Tibial nerve (tissue), 4 donors: ENCODE measurements at places on chromosomes 3 and 15. TPM values are rescaled to one million over a fixed set of nuclear protein-coding genes. Genes with fewer than 3 reads are reported as not detected.

DNA sequence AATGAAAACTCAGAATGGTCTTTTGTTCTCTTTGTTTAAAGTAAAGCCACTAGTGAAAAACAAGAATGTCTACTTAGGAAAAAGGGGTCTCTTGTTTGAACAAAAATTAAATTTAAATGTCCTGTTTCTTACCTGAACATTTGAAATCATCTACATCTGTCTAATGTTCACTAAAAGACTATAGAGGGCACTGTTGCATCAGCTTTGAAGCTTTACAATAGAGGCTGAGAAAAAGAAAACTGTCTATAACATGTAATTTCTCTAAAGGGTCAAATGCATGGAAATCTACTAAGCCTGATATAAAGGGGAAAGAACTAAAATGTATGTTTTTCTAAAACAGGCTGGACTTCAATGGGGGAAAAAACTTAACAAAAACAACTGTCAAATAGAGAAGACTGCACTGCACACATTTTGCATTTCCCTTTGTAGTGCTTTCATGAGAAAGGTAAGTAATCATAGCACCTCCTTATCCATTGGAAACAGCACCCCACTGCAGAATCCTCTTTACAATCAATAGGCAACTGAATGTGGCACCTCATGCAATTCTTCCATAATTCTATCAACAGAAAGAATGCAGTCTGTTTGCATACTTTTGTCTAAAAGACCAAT is 26.3 kb downstream of the DPH6 start:
- H3K27me3 ChIP-seq, result no peaks in the 10 kb centered on the region
- H3K36me3 ChIP-seq, result no peaks in the 10 kb centered on the region
- H3K27ac ChIP-seq, result no peak overlapping the region

GRCh38 chr3:45657853-45658252 is 31.3 kb upstream of the SACM1L start:
- H3K27ac ChIP-seq, result no peak overlapping the region
- DNase-seq, result no peak

- no peaks in the 10 kb centered on the region for H3K27me3 ChIP-seq
- H3K4me3 ChIP-seq, result no peak overlapping the region
- no peaks in the 10 kb centered on the region for H3K36me3 ChIP-seq
- no peak overlapping the region for H3K27ac ChIP-seq
Measured at GRCh38 chr15:99177679-99178078, 71.7 kb downstream of the TTC23 start.

DNA sequence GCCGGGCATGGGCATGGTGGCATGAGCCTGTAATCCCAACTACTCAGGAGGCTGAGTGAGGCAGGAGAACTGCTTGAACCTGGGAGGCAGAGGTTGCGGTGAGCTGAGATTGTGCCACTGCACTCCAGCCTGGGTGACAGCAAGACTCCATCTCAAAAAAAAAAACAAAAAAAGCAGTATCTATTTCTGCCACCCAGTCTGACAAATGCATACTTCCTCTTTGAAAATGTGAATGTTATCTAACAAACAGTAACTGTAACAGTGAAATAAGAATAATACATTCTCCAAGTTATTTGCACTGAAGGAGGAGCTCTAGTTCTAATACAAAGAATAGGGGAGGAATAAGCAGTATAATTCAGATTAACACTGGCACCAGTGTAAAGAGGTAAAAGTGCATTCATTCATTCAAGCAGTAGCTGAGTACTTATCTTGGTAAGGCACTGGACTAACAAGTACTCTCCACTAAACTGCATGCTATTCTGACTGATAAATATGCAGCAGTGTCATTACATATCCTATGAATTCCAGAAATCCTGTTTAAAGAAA is 12.9 kb downstream of the VPS13C start:
- DNase-seq, result no peak
- H3K27ac ChIP-seq, result no peak overlapping the region
- H3K27me3 ChIP-seq, result no peaks in the 10 kb centered on the region
- no peaks in the 10 kb centered on the region for H3K4me1 ChIP-seq

DNA sequence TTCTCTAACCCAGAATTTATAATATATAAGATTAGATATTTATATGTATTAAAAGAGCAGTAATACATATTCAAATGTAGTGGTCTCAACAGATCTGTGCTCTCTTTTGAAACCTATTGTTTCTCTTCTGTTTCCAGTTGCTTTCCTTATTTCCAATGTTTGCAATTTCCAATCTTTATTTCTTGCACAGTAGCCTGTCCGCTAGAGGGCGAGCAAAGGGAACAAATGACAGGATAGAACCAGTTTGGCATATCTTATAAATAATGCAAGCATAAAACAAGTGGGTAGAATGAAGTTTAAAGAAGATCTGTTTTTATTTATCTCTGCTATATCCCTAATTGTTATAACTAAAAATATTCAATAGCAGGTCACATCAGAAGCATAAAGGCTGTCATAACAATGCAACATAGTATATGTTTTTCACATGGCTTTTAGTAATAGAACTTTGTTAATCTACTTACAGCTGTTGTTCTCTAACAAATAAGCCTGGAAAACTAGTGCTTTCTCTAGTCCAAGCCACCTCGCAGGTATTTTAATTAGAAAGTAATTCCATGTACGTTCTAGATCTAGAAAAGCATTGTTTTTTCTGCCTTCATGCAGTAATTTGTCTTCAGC is 15.1 kb upstream of the TCAIM start:
- DNase-seq, result peak; percentile 97
- no peaks in the 10 kb centered on the region for H3K36me3 ChIP-seq
- H3K4me1 ChIP-seq, result no peaks in the 10 kb centered on the region

GRCh38 chr15:69656271-69657030 is 203.8 kb downstream of the RPLP1 start:
- no peaks in the 10 kb centered on the region for H3K4me1 ChIP-seq
- no peak overlapping the region for H3K4me3 ChIP-seq
- H3K27ac ChIP-seq, result no peak overlapping the region
- no peaks in the 10 kb centered on the region for H3K36me3 ChIP-seq

GRCh38 chr15:61063875-61064320 is 165.2 kb downstream of the RORA start:
- no peak overlapping the region for H3K4me3 ChIP-seq
- H3K4me1 ChIP-seq, result no peaks in the 10 kb centered on the region
- H3K27ac ChIP-seq, result no peak overlapping the region

- no peaks in the 10 kb centered on the region for H3K4me1 ChIP-seq
- no peaks in the 10 kb centered on the region for H3K27me3 ChIP-seq
- H3K27ac ChIP-seq, result no peak overlapping the region
- H3K4me3 ChIP-seq, result no peak overlapping the region
- H3K36me3 ChIP-seq, result no peaks in the 10 kb centered on the region
Measured at GRCh38 chr3:106719583-106719982, 657.7 kb upstream of the CCDC54 start.

DNA sequence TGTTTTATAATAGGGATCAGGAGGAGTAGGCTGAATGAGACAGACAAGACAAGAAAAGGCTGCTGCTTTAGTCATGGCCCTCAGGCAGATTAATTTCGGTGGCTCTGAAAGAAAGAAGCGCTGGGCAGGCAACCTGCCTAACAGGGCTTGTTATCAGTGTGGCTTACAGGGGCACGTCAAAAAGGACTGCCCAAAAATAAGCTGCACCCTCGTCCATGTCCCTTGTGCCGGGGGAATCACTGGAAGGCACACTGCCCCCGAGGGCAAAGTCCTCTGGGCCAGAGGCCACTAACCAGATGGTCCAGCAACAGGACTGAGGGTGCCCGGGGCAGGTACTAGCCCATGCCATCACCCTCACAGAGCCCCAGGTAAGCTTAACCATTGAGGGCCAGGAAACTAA is 188.5 kb downstream of the IGSF11 start:
- no peak overlapping the region for H3K4me3 ChIP-seq
- no peaks in the 10 kb centered on the region for H3K27me3 ChIP-seq
- no peaks in the 10 kb centered on the region for H3K4me1 ChIP-seq
- DNase-seq, result no peak
- no peaks in the 10 kb centered on the region for H3K36me3 ChIP-seq

DNA sequence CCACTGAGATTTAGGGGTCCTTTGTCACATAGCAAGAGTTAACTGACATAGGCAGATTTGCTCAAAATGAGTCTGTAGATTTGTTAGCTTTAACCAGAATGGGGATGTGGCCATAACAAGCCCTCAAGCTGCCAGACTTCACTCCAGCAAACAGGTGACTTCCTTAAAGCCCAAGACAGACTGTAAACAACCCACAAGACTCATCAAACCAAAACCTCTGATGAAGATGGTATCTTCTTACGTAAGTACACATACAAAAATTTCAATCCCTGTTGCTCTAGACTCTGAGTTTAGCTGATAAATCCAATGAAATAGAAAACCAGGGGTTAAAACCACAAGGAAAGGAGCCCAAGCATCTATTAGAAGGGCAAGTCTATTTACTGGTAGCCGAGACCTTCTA is 18.2 kb upstream of the ZBTB20 start:
- H3K36me3 ChIP-seq, result no peaks in the 10 kb centered on the region
- H3K4me3 ChIP-seq, result no peak overlapping the region
- no peak for DNase-seq
- H3K4me1 ChIP-seq, result no peaks in the 10 kb centered on the region
- H3K27me3 ChIP-seq, result no peaks in the 10 kb centered on the region

- H3K4me3 ChIP-seq, result no peak overlapping the region
- no peaks in the 10 kb centered on the region for H3K4me1 ChIP-seq
- DNase-seq, result no peak
- no peaks in the 10 kb centered on the region for H3K27me3 ChIP-seq
- H3K27ac ChIP-seq, result peak overlapping the region; percentile 58
- H3K36me3 ChIP-seq, result no peaks in the 10 kb centered on the region
Measured at GRCh38 chr3:111748132-111748531, 110.9 kb upstream of the PHLDB2 start.

- H3K4me1 ChIP-seq, result peaks cover 3% of the 10 kb centered on the region
- no peaks in the 10 kb centered on the region for H3K36me3 ChIP-seq
- DNase-seq, result no peak
- no peaks in the 10 kb centered on the region for H3K27me3 ChIP-seq
Measured at GRCh38 chr15:51353976-51354375, 12.5 kb downstream of the GLDN start.

DNA sequence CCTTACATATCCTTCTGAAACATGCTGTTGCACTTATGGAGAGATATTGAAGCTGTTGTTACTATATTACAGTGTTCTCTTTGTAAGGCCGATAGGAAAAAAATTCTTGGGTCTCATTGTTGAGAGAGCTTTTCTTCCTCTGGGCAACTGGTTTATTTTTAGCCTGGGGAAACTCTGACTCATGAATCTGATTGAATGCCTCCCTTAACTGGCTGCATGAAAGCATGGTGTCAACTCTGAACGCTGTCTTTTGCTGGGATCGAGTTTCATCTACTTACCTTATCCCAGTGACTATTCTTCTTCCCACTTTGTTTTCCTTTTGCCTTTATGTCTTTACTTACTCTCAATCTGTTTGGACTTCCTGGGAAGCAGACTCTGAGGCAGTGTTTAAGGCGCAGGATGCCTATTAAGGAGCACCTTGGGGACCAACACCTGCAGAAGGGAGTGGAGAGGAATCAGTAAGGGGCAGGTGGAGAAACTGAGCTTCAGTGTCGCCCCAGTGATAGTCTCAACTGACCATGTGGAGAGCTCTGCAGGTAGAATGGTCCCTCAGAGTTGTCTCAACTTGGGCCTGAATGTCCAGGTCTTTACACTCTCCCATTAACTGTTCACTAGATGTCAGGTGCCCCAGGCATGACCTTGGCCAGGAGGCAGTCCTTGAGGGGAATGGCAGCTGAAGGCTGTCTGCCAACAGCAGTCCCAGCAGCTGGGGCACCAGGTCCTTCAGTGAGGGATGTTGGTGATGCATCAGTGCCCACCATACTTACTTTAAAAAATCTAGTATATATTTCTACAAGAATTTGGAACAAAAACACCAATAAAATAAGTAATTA is 88.9 kb upstream of the CCNL1 start:
- no peak for DNase-seq
- H3K4me3 ChIP-seq, result no peak overlapping the region
- no peaks in the 10 kb centered on the region for H3K27me3 ChIP-seq
- H3K27ac ChIP-seq, result peak overlapping the region; percentile 59
- no peaks in the 10 kb centered on the region for H3K4me1 ChIP-seq

GRCh38 chr3:191246630-191247029 is 47.6 kb downstream of the OSTN start:
- H3K36me3 ChIP-seq, result no peaks in the 10 kb centered on the region
- no peak overlapping the region for H3K4me3 ChIP-seq
- H3K27ac ChIP-seq, result no peak overlapping the region
- no peak for DNase-seq

DNA sequence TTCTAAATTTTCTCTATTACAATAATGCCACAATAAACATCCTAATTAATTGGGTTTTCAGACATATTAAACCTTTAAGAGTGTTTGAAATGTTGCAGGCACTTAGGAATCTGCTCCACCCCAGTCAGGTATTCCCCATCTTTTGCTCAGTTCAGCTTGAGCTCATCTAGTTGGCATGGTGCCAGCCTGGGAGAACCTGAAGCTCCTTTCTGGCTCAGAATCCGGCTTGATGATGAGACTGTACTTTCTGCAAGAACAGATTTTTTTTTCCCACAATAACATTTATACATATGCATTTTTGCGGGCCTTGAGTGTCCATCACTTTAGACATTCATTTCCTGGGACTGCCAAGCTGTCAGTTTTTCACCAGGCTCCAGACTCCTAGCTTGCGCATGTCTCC is 7.7 kb upstream of the OXSR1 start:
- DNase-seq, result no peak
- no peak overlapping the region for H3K4me3 ChIP-seq
- H3K27me3 ChIP-seq, result no peaks in the 10 kb centered on the region
- no peaks in the 10 kb centered on the region for H3K36me3 ChIP-seq
- no peaks in the 10 kb centered on the region for H3K4me1 ChIP-seq

- H3K4me1 ChIP-seq, result peaks cover 63% of the 10 kb centered on the region
- DNase-seq, result no peak
- no peaks in the 10 kb centered on the region for H3K36me3 ChIP-seq
- no peak overlapping the region for H3K4me3 ChIP-seq
- H3K27me3 ChIP-seq, result no peaks in the 10 kb centered on the region
Measured at GRCh38 chr3:63933459-63933858, 21.3 kb upstream of the SCAANT1 start.

DNA sequence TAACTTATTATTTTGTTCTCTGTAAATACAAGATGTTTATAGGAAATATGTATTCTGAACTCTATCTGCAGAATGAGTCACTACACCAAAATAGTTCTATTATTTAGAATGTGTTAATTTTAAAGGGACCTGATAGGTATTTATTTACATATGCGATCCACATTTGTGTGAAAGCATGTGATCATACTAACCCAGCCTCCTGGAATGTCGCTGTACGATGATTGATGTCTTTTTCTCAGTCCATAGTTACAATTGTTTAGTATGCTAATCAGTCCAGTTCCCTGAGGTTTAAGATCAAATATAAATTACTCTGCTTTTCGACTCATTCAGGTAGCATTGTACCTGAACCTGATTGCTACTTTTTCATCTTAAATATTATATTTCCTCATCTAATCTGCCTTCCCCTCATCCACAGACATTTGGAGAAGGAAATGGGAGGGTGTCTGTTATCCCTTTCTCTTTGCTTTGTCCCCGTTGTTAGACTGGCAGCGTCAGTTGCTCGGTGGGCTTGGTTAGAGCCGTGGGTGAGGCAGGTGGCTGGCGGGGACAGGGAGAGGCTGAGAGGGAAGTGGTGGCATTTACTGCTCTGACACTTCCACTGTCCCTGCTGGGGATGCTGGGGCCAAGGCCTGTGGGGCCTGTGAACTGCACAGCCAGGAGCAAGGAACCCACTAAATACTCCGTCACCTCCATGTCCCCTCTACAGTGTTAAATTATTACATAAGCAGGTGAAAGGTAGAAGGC is 27.8 kb upstream of the NR2E3 start:
- H3K27me3 ChIP-seq, result no peaks in the 10 kb centered on the region
- H3K36me3 ChIP-seq, result no peaks in the 10 kb centered on the region
- H3K4me1 ChIP-seq, result peaks cover 8% of the 10 kb centered on the region
- no peak for DNase-seq

Gene GABRR3
- total RNA-seq, result not detected

Gene CAND2
- 17.3 TPM for total RNA-seq

Gene LNP1
- total RNA-seq, result 4.8 TPM

Gene SCN10A
- total RNA-seq, result not detected

Gene ITPKA
- not detected for total RNA-seq

Gene NR2E3
- 0.21 TPM for total RNA-seq

Gene MYRIP
- total RNA-seq, result 10.5 TPM

Gene CLRN1
- total RNA-seq, result not detected

Gene TMEM212
- total RNA-seq, result not detected

Gene POLR2H
- 65.1 TPM for total RNA-seq
